ENCODE measurements at places on chromosomes 12 and 14.

GRCh38 chr12:6764011-6764828 lies 1.9 kb upstream of the PTMS start:
- DNase-seq: peak; percentile 19

GRCh38 chr12:85275374-85275773 lies 4.6 kb upstream of the ALX1 start:
- DNase-seq: no peak

GRCh38 chr12:32211066-32211899 lies 104.6 kb downstream of the BICD1 start:
- DNase-seq: no peak

- DNase-seq: no peak
Measured at GRCh38 chr12:51335931-51336330, 10.5 kb downstream of the CELA1 start.

DNA sequence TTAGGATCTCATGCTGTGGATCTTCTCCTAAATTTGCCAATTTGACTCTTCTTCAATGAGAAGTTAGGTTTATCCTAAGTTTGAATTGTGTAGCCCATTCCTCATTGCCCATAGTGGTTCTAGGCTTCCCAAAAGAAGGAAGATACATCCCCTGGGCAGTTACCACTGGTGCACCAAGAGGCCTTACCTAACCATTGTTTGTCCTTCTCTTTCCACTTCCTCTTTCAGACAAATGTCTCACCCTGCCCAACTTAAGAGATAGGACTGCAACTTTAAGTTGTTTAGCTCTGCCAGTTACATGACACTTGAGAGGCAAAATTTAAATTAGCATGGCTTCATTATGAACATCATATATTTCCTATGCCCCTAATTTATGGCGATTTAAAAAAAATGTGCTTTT lies 9.4 kb upstream of the KCNH3 start:
- DNase-seq: no peak

- DNase-seq: no peak
Measured at GRCh38 chr12:51868821-51869495, 18.9 kb upstream of the ANKRD33 start.

GRCh38 chr12:124396544-124397398 lies 101.9 kb downstream of the RFLNA start:
- no peak for DNase-seq

DNA sequence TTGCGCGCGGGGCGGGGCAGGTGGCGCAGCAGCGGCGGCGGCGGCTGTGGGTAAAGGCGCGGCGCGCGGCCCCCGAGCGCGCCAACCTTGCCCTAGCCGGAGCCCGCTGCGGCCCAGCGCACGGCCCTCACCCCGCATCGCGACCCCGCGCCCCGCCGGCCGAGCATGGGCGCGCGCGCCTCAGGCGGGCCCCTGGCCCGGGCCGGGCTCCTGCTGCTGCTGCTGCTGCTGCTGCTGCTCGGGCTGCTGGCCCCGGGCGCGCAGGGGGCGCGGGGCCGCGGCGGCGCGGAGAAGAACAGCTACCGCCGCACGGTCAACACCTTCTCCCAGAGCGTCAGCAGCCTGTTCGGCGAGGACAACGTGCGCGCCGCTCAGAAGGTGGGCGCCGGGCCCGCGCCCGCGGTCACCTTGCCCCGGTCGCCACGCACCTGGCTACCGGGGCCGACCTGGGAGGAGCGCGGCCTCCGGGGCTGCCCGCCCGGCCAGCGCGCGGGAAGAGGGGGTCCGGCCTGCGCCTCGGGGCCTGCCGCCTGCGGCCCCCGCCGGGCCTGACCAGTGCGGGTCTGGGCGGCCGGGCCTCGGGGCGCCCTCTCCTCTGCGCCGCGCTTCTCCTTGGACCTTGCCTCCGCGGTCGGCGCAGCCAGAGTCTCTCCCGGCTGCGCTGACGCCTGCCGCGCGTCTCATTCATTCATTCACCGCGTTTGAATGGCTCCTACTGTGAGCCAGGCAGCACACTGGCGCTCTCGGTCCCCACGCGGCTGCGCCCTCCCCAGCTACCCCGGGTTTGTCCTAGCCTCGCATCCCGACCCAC lies at the start of gene BRI3BP:
Gene BRI3BP, plus strand, starts transcription at position 20 of the 811 bp plus-strand sequence. Its CDS starts 146 bp downstream, at position 166.
- DNase-seq: peak; percentile 55

DNA sequence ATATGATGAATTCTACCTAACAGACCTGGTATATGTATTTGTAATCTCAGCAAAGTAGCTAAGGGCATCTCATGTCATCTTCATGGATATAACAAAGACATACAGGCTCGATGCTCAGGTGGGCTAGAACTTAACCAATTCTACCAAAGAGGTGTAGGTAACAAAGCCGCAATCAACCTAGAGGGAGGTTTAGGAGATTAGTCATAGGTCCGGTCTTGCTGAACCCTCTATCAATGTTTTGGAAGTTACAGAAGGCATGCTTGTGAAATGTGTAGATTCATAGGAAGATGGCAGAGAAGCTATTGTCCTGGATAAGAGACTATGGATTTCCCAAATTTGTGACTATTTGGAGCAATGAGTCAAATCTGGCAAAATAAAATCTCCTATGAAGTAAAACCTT lies 42.6 kb upstream of the SYCP3 start:
- DNase-seq: no peak

- DNase-seq: no peak
Measured at GRCh38 chr12:75913502-75914351, 117.8 kb downstream of the PHLDA1 start.

GRCh38 chr12:131190965-131191364 lies 237.3 kb downstream of the ADGRD1 start:
- DNase-seq: no peak

DNA sequence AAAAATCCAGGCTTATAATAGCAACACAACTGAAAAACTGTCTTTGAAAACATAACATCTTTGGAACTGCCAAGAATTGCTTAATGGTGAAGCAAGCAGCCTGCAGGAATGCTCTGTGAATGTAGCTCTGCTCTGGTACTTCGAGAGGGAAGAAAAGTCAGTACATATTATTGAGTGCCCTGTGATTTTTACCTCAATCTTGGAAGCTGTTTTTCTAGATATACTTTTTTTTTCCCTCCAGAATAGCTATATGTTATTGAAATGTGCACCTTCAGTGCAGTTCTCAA lies 508.1 kb downstream of the PCNX1 start:
- no peak for DNase-seq

DNA sequence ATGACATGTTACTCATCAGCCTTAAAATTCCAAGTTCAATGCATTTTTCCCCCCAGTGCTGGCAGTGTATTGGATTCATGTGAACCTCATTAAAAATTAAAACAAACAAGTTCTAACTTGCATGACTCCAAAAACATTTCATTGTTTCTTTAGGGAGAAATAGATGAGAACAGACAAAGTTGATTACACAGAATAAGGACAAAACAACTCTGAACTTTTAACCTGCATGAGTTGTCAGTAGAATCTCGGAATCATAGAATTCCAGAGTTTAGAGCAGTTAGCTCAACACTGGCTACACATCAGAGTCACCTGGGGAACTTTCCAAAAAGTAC lies 127.5 kb downstream of the TMX1 start:
- no peak for DNase-seq

DNA sequence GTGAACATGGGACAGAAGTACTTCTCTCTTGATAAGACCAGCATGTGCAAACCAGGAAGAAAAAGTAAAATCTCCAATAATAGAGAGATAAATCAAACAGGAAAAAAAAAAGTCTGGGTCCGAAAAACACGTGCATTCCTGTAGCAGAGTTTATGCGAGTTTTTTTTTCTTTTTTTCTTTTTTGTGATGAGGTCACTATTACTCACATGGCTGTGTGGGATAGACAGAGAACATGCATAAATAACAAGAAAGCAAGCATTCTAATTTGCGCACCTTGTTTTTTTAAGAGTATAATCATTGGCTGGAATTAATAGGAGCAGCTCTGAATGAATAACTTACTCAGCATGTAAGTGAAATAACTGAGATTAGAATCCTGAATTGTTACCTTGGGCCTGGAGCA lies 91.9 kb upstream of the CPM start:
- no peak for DNase-seq

DNA sequence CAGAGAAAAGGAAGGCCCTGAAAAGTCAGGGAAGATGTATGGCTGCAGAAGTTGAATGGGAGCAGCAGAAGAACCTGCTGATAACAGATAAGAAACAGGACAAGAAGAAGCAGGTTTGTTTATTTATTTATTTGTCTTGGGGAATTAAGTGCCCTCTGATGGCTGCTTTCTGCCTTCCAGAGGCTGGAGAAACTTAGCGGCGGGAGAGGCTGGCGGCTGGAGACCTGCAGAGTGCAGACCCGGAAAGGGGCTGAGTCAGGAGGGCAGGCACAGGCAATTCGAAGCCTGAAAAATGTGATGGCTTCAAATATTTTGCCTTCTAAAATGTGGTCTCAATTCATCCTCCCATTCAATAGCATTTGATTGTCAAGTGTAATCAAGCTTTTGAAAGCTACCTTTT lies 168.2 kb upstream of the GZMB start:
- no peak for DNase-seq
